ENCODE measurements at places on chromosomes 11 and 22. TPM values are rescaled to one million over a fixed set of nuclear protein-coding genes. Genes with fewer than 3 reads are reported as not detected.

- DNase-seq = no peak
These were observed 38.0 kb upstream of the APLNR start for GRCh38 chr11:57274904-57275498.

- peak; percentile 22 for DNase-seq
These were observed 564 bp downstream of the THAP12 start for GRCh38 chr11:76380159-76380976.

- peak; percentile 48 for DNase-seq
These were observed 6.1 kb upstream of the STIM1 start for GRCh38 chr11:3849297-3849874.

GRCh38 chr11:96218901-96219300 is 124.1 kb downstream of the MAML2 start:
- DNase-seq = no peak

DNA sequence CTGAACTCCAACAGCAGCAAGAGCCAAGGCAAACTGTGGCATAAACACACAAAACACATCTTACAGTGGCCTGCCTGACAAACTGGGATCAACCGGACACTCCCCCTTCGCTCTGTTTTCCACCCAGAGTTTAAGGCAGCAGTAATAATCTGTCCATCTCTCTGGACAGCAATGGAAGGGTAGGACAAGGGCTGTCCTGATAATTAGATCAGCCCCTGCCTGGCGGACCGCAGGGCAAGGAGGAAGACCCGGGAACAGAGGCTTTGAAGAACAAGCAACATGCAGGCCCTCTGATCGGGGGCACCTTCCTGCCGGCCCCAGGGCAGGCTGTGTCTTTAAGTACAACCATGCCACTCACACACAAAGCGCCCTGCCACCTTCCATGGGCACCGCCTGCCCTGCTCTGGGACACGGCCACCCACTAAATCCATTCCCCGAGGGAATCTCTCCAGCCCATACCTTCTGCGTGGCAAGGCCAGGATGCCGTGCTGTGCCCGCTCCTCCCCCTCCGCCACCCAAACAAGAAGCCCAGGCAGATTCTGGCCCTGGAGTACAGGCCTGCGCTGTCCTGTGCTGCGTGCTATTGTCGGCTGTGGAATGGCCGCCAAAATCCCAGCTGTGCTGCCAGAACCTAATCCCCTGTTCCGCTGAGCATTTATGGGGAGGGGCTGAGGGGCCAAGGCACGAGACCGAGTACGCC is 38.8 kb downstream of the NUMA1 start:
- peak; percentile 27 for DNase-seq

DNA sequence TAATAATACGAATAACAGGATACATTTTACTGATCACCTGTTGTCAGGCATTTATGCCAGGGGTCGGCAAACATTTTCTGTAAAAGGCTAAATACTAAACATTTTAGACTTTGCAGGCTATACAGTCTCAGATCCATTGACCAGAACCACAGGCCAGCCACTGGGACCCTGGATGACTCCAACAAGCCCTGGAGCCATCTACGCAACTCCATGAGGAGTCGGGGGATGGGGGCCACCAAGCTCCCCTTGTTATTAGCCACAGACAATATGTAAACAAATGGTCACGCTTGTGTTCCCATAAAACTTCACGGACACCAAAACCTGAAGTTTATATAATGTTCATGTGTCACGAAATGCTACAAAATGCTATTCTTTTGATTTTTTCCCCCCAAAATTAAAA is 54.4 kb upstream of the EMID1 start:
- no peak for DNase-seq

- DNase-seq = peak; percentile 71
These were observed at the start of gene RAC2 for GRCh38 chr22:37244114-37244921. Gene RAC2 (minus strand): TSS chr22:37244269. CDS start chr22:37244148, 121 bp downstream.

GRCh38 chr11:44556735-44557409 is 8.6 kb upstream of the CD82 start:
- DNase-seq = peak; percentile 44

GRCh38 chr11:78415338-78415737 is 2.3 kb downstream of the GAB2 start:
- DNase-seq = no peak

DNA sequence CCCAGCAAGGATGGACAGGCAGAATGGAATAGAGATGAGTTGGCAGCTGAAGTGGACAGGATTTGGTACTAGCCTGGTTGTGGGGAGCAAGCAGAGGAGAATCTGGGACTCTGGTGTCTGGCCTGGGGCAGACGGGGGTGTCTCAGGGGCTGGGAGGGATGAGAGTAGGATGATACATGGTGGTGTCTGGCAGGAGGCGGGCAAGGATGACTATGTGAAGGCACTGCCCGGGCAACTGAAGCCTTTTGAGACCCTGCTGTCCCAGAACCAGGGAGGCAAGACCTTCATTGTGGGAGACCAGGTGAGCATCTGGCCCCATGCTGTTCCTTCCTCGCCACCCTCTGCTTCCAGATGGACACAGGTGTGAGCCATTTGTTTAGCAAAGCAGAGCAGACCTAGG is 2.3 kb downstream of the GSTP1 start:
- no peak for DNase-seq

UPK3A gene
- 0.37 TPM for total RNA-seq

OTOG gene
- total RNA-seq = not detected

HBG2 gene
- total RNA-seq = 1.7 TPM

TM7SF2 gene
- 18.5 TPM for total RNA-seq

GDPD4 gene
- total RNA-seq = not detected
